ENCODE measurements at places on chromosomes 2 and 18. TPM values are rescaled to one million over a fixed set of nuclear protein-coding genes. Genes with fewer than 3 reads are reported as not detected.

DNA sequence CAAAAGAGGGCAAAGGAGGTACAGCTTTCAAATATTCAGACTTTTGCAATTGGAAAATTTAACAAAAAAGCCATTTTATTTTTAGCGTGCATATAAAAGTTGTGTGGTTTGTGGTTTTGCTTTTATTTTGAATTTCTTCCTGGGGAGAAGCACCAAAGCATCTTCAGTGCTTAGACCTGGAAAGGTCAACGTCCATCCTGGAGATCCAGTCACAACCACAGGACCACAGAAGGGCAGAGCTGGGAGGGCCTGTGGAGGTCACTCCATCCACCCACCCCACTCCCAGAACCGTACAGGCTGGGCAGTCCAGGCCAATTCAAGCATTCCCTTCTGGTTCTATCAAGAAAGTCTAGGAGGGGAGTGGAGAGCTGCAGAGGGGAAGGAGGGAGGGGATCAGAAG lies 43.8 kb downstream of the MPHOSPH10 start:
- H3K4me3 ChIP-seq: no peak overlapping the region
- H3K4me1 ChIP-seq: no peaks in the 10 kb centered on the region
- DNase-seq: no peak

DNA sequence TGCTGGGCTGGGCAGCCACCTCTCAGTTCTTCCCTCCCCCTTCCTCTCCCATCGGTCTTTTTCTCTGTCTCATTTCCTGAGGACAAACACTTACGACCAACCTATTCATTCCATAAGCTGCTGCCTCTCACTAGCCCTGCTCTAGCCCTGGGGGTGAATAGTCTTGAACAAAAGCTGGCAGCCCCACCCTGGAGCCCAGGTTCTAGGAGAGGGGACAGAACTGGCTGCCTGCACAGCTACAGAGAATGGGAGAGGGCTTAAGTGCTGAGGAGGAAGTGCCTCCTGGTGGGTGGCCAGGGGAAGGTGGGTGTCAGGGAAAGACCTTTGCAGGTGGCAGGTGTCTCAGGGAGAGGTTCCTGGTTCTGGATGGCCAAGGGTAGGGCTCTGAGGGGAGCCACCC lies 22.8 kb downstream of the ANO7 start:
- H3K4me1 ChIP-seq: peaks cover 22% of the 10 kb centered on the region
- no peaks in the 10 kb centered on the region for H3K36me3 ChIP-seq
- H3K27me3 ChIP-seq: peaks cover 2% of the 10 kb centered on the region
- H3K4me3 ChIP-seq: no peak overlapping the region
- no peak for DNase-seq
- no peak overlapping the region for H3K27ac ChIP-seq

DNA sequence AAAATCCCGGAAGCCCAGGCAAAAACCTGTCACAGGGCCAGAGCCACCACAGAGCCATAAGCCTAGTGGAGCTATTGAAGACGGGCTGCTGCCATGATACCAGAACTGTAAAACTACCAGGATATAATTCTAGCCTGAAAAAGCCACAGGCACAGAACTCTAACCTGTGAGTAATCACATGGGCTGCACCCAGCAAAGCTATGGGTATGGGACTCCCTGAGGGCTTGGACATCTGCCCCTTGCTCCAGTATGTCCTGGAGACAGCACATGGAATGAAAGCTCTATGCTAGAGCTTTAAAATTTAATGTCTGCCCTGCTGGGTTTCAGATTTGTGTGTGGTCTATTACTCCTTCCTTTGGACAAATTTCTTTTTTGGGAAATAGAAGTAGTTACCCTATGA lies 2183.6 kb upstream of the CELF4 start:
- no peak overlapping the region for H3K27ac ChIP-seq
- H3K27me3 ChIP-seq: no peaks in the 10 kb centered on the region
- H3K4me1 ChIP-seq: no peaks in the 10 kb centered on the region
- no peaks in the 10 kb centered on the region for H3K36me3 ChIP-seq

DNA sequence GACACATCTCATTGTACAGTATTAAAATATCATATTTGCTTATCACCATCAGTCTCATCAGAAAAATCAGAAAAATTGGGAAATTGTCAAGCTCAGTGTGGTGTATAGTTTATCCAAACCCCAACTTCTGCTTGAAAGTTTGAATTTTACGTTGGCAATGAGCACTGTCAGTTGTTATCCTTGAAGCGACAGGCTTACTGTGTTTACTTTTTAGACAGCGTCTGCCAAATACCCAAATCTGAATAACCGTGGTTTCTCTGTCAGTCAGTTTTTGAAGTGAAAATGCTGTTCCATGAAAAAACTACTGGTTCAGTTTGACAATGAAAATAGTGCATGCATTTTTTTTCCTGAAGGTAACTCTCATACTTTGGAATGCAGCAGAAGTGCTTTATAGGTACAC lies 70.2 kb downstream of the PARD3B start:
- no peak overlapping the region for H3K4me3 ChIP-seq
- no peaks in the 10 kb centered on the region for H3K36me3 ChIP-seq
- no peak overlapping the region for H3K27ac ChIP-seq
- no peaks in the 10 kb centered on the region for H3K4me1 ChIP-seq
- no peak for DNase-seq
- no peaks in the 10 kb centered on the region for H3K27me3 ChIP-seq

DNA sequence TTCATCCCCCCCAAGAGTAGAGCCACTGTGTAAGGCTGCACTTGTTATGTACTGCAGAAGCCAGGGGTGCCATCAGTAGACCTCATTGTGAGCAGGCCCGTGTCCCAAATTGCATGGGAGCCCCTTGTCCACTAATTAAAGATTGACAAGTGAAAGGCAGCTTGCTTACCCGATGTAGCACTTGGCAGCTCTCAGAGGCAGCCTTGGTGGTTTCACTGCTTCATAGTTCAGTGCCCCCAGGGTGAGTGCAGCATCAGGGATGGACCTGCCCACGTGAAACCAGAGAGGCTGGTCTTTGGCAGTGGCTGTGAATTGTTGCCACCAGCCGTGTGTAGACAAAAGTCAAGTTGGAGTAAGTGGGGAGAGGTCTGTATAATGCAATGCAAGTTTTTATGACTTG lies 13.3 kb downstream of the TUBB6 start:
- no peak overlapping the region for H3K27ac ChIP-seq
- no peaks in the 10 kb centered on the region for H3K27me3 ChIP-seq
- H3K36me3 ChIP-seq: peaks cover 63% of the 10 kb centered on the region

DNA sequence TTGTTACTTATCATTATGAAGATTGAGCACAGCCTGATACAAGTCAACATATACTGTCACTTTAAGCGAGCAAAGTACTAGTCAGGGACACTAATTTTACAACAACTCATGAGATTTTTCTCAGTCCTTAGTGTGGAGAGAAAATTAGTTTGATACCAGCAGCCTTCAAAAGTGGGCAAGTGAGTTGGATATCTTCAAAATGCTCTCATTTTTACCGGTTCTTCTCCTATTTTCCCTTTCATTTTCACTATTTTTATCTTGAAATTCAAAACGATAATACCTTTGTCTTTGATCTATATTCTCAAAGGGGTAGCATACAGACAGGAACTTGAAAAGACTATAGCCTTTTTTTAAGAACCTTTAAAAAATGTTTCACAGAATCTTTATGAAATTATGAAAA lies 52.0 kb upstream of the UBXN4 start:
- DNase-seq: no peak
- H3K27ac ChIP-seq: no peak overlapping the region
- no peaks in the 10 kb centered on the region for H3K27me3 ChIP-seq
- H3K4me3 ChIP-seq: no peak overlapping the region
- no peaks in the 10 kb centered on the region for H3K4me1 ChIP-seq
- peaks cover 2% of the 10 kb centered on the region for H3K36me3 ChIP-seq

DNA sequence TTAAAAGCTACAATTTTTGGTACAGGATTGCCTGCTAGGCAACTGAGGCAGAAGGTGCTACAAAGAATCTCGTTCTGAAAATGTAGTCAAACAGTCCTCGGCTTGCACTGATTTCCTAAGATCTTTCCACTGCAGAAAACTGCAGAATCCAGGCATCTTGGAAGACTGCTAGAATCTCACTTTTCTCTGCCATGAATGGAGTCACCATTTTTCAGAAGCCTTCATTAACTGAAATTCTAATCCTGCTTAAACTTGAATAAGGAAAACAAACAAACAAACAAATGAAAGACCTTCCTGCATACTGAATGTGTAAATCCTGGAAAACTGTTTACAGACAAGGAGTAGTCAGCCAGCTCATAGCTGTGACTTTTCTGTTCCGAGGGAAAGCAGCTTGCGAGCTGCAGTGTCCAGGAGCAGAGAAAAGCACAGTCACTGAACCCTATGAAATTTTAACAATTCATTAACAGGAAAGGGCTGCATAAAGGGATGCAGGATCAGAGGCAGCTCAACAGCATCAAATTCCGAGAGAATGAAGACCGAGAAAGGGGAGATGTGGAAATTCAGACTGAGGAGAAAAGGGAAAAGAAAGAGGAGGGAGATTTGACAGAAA lies 210.5 kb upstream of the PIK3C3 start:
- H3K27me3 ChIP-seq: no peaks in the 10 kb centered on the region
- H3K27ac ChIP-seq: no peak overlapping the region
- no peak overlapping the region for H3K4me3 ChIP-seq

GRCh38 chr2:47203995-47204394 lies 48.9 kb upstream of the STPG4 start:
- H3K4me3 ChIP-seq: no peak overlapping the region
- H3K4me1 ChIP-seq: no peaks in the 10 kb centered on the region
- H3K27me3 ChIP-seq: no peaks in the 10 kb centered on the region
- DNase-seq: no peak

- H3K36me3 ChIP-seq: no peaks in the 10 kb centered on the region
- DNase-seq: peak; percentile 98
- H3K4me1 ChIP-seq: peaks cover 22% of the 10 kb centered on the region
- no peak overlapping the region for H3K4me3 ChIP-seq
- H3K27ac ChIP-seq: peak overlapping the region; percentile 73
Observed at GRCh38 chr2:67649331-67650261, 252.5 kb downstream of the ETAA1 start.

- no peak for DNase-seq
- no peak overlapping the region for H3K4me3 ChIP-seq
- no peaks in the 10 kb centered on the region for H3K36me3 ChIP-seq
- no peak overlapping the region for H3K27ac ChIP-seq
Observed at GRCh38 chr18:72160510-72161445, 383.4 kb downstream of the CBLN2 start.

DNA sequence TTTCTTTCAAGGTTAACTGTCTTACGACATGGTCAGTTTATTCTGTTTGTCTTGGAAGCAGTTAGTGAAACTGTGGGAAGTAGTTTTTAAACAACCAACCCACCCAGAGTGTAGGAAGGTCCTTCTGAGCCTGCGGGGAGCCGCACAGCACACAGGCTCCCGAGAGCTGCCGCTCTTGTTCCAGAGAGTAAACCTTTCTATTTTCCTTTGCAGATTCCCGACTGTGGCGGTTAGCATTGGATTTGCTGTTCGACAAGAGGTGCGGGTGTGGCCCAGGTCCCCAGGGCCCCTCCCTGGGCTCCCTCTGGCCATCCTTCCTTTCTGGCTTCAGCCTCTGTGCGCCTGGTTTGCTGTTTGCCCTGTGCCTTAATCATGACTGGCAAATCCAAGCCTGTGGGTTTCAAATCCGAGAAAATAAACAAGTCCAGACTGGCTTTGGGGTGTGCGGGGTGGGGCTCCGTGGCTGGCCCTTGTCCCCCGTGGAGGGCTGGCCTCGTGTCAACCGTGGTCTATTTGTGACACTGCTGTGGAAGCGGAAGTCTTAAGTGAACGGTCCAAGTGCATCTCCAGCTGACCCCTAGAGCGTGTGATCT lies 30.7 kb downstream of the IMPA2 start:
- no peak overlapping the region for H3K4me3 ChIP-seq
- peaks cover 24% of the 10 kb centered on the region for H3K4me1 ChIP-seq
- H3K27me3 ChIP-seq: no peaks in the 10 kb centered on the region
- H3K27ac ChIP-seq: peak overlapping the region; percentile 38

DNA sequence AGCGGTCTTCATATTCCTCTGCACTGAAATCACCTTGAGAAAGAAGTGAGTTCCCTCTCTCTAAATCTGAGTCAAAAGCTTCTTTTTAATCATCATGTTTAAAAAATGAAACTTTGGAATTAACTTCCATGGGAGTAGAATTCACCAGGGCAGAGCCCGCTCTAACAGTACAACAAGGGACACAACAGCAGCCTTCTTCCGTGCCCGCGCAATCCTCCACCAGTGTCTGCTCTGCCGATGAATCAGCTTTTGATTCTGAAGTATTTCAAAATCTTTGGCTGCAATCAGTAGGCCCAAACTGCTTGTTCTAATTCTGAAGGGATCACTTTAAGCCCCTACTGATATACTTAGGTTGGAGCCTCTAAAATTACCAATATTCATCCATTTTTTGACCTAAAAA lies 76.9 kb downstream of the USP40 start:
- H3K4me1 ChIP-seq: peaks cover 3% of the 10 kb centered on the region
- DNase-seq: no peak
- no peak overlapping the region for H3K4me3 ChIP-seq
- H3K27me3 ChIP-seq: no peaks in the 10 kb centered on the region
- H3K36me3 ChIP-seq: peaks cover 49% of the 10 kb centered on the region

- no peaks in the 10 kb centered on the region for H3K36me3 ChIP-seq
- no peaks in the 10 kb centered on the region for H3K4me1 ChIP-seq
- peak overlapping the region; percentile 29 for H3K27ac ChIP-seq
- no peak overlapping the region for H3K4me3 ChIP-seq
- no peaks in the 10 kb centered on the region for H3K27me3 ChIP-seq
Observed at GRCh38 chr2:197152451-197153228, 157.9 kb downstream of the ANKRD44 start.

DNA sequence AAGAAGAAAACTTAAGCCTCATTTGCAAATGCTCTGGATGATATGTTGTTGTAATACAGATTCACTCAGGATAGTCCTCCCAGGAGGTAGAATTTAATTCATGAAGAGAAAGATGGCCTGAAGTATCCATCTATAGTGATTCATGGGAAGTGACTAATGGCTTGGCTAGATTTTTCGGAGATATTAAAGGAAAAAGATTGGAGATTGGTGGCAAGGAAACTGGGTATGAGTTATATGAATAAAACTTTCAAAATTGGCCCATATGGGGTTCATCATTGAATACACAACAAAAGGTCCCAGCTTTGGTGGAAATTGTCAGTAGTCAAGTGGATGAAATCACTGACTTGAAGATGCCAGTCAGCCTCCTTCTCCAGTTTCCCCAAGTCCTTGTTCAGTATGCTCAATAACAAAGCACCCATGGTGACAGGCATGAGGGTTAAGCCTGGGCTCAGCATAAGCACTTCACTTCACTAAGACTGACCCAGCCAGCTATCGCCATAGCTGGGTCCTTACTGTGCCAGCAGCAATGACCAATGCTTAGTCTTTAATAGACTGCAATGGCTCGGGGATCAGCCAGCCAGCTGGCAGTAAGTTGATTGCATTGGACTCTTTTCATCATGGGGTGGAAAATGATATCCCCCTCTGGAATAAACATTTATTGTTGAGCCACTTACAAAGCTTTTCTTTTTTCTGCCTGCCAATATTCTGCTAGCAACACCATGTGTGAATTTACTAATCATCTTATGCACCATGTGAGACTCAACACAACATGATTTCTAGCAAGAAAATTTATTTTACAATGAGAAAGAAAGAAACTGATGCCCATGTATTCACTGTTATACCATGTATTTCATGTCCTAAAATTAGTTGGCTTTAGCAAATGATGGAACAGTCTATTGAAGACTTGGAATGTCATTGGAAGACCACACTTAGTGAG lies 176.6 kb upstream of the TACR1 start:
- H3K36me3 ChIP-seq: no peaks in the 10 kb centered on the region
- H3K4me1 ChIP-seq: no peaks in the 10 kb centered on the region
- H3K27me3 ChIP-seq: no peaks in the 10 kb centered on the region
- peak overlapping the region; percentile 17 for H3K27ac ChIP-seq

ALPI gene
- not detected for total RNA-seq

CMPK2 gene
- total RNA-seq: 3.2 TPM

CPLX4 gene
- not detected for total RNA-seq

CCDC195 gene
- total RNA-seq: 0.40 TPM

GPATCH11 gene
- 7.4 TPM for total RNA-seq

CAPN14 gene
- 0.09 TPM for total RNA-seq

NTSR2 gene
- not detected for total RNA-seq

ANKRD30B gene
- under 0.01 TPM for total RNA-seq

TPO gene
- 0.18 TPM for total RNA-seq

GCG gene
- 16.6 TPM for total RNA-seq

IHH gene
- 0.04 TPM for total RNA-seq
